ENCODE measurements at places on chromosomes 13 and 19. TPM values are rescaled to one million over a fixed set of nuclear protein-coding genes. Genes with fewer than 3 reads are reported as not detected.

Gene SLC15A1
- 2.8 TPM for total RNA-seq

Gene KASH5
- 0.14 TPM for total RNA-seq

DNA sequence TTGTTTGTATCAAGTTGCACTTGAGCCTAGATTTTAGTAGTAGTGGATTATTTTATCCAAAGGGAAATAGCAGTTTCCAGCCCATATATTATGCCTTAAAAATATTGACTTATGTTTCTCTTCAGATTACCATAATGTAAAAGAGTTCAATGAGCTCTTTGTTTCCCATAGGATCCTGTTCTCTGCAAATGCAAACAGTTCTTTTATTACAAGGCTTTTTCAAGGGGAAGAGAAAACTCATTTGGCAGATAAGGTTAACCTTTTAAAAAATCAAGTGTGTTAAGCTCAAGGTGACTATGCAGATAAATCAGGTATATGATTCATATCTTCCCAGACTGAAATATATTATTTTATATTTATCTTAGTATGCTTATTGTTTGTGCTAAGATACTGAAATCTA, 961.2 kb upstream of the SPRY2 start:
- H3K36me3 ChIP-seq, result no peaks in the 10 kb centered on the region
- no peak for DNase-seq
- no peaks in the 10 kb centered on the region for H3K27me3 ChIP-seq
- no peak overlapping the region for H3K27ac ChIP-seq
- no peak overlapping the region for H3K4me3 ChIP-seq

Gene FZR1
- 43.6 TPM for total RNA-seq

Gene SGCG
- total RNA-seq, result not detected

- peaks cover 3% of the 10 kb centered on the region for H3K27me3 ChIP-seq
- DNase-seq, result no peak
- peaks cover 27% of the 10 kb centered on the region for H3K4me1 ChIP-seq
- no peaks in the 10 kb centered on the region for H3K36me3 ChIP-seq
Measured at GRCh38 chr13:32905864-32906180, 110.4 kb upstream of the KL start.

DNA sequence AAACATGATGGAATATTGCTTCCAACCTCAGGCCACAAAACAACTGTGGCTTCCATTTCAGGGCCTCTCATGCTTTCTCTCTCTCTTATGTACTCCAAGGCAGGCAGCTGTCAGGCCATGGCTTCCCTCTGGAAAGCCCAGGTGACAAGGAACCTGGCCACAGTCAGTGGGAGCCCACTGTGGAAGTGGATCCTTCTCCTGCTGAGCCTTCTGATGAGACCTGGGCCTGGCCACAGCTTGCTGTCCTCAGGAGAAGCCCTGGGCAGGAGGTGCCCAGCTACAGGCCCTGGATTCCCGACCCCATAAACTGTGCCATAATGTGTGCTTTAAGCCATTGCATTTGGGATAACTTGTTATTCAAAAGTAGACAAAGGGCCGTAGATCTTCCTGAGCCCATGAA, 71.2 kb downstream of the SPACA7 start:
- DNase-seq, result no peak
- no peak overlapping the region for H3K27ac ChIP-seq
- H3K4me1 ChIP-seq, result peaks cover 10% of the 10 kb centered on the region
- no peak overlapping the region for H3K4me3 ChIP-seq
- peaks cover 12% of the 10 kb centered on the region for H3K27me3 ChIP-seq

DNA sequence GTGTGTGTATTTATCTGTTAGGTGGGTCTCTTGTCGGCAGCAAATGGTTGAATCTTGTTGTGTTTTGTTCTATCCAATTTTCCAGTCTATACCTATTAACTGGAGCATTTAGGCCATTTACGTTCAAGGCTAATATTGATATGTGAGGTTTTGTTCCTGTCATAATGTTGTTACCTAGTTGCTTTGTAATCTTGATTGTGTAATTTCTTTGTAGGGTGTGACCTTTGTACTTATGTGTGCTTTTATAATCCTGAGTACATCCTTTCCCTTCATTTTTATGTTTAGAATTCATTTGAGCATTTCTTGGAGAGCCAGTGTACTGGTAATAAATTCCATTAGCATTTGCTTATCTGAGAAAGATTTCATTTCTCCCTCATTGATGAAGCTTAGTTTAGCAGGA, 83.0 kb upstream of the MIR17HG start:
- no peak overlapping the region for H3K4me3 ChIP-seq
- DNase-seq, result no peak
- no peaks in the 10 kb centered on the region for H3K27me3 ChIP-seq
- no peaks in the 10 kb centered on the region for H3K4me1 ChIP-seq
- H3K27ac ChIP-seq, result no peak overlapping the region

Gene FGF22
- 1.4 TPM for total RNA-seq

Gene GGN
- 3.1 TPM for total RNA-seq

- no peaks in the 10 kb centered on the region for H3K27me3 ChIP-seq
- peak within 1 kb of the TSS; percentile 90 for H3K4me3 ChIP-seq
- DNase-seq, result peak; percentile 64
- peak within 1 kb of the TSS; percentile 98 for H3K27ac ChIP-seq
Measured at GRCh38 chr13:98576963-98577835, at the start of gene STK24. Gene STK24 (minus strand): TSS chr13:98577107. CDS start chr13:98576786, 321 bp downstream.

- H3K36me3 ChIP-seq, result no peaks in the 10 kb centered on the region
- no peak overlapping the region for H3K27ac ChIP-seq
- H3K4me1 ChIP-seq, result peaks cover 9% of the 10 kb centered on the region
- DNase-seq, result no peak
Measured at GRCh38 chr19:40216777-40217026, 1.5 kb downstream of the TTC9B start.

DNA sequence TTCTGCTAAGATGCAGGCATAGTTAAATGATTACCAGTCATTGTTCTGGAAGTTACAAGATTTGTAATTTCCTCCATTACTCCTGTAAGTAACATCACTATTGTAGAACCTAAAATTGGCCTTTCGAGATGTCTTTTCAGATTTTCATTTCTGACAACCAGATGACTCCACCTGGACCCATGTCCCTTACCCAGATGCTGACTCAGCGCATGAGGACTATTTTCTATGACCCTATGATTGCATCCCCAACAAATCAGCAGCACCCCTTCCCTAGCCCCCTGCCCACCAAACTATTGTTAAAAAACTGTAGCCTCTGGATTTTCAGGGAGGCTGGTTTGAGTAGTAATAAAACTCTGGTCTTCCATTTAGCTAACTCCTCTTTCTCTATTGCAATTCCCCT, 55.2 kb upstream of the RCBTB2 start:
- H3K27ac ChIP-seq, result no peak overlapping the region
- peaks cover 34% of the 10 kb centered on the region for H3K4me1 ChIP-seq
- DNase-seq, result no peak
- H3K36me3 ChIP-seq, result peaks cover 23% of the 10 kb centered on the region
- H3K4me3 ChIP-seq, result no peak overlapping the region
- H3K27me3 ChIP-seq, result no peaks in the 10 kb centered on the region

DNA sequence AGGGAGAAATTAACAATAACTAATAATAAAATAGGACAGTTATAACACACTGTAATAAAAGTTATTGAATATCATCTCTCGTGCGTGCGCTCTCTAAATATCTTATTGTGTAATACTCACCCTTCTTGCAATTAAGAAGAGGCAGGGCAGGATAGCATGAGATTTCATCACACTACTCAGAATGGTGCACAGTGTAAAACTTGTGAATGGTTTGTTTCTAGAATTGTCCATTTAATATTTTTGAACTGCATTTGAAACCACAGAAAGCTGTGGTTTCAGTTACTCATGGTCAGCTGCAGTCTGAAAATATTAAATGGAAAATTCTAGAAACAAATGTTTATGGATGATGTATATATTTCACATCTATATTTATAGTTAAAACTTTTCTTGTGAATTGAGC, 161.1 kb downstream of the DCT start:
- no peaks in the 10 kb centered on the region for H3K27me3 ChIP-seq
- no peak overlapping the region for H3K4me3 ChIP-seq
- no peak overlapping the region for H3K27ac ChIP-seq
- no peak for DNase-seq
- no peaks in the 10 kb centered on the region for H3K36me3 ChIP-seq
- H3K4me1 ChIP-seq, result peaks cover 10% of the 10 kb centered on the region

- no peaks in the 10 kb centered on the region for H3K36me3 ChIP-seq
- H3K27ac ChIP-seq, result no peak overlapping the region
- no peak overlapping the region for H3K4me3 ChIP-seq
- peaks cover 57% of the 10 kb centered on the region for H3K27me3 ChIP-seq
- no peaks in the 10 kb centered on the region for H3K4me1 ChIP-seq
Measured at GRCh38 chr19:39727070-39727800, 10.6 kb downstream of the CLC start.

GRCh38 chr13:77207943-77208342, 119.0 kb downstream of the MYCBP2 start:
- H3K27ac ChIP-seq, result peak overlapping the region; percentile 73
- H3K36me3 ChIP-seq, result peaks cover 23% of the 10 kb centered on the region
- H3K27me3 ChIP-seq, result no peaks in the 10 kb centered on the region
- DNase-seq, result no peak
- H3K4me3 ChIP-seq, result no peak overlapping the region

Gene CLDN10
- 29.6 TPM for total RNA-seq

- no peak overlapping the region for H3K4me3 ChIP-seq
- H3K27ac ChIP-seq, result no peak overlapping the region
- H3K27me3 ChIP-seq, result 0 out of 2 replicates have a peak, but pooled peaks cover 3% of the 10 kb centered on the region
- H3K36me3 ChIP-seq, result peaks cover 21% of the 10 kb centered on the region
- H3K4me1 ChIP-seq, result peaks cover 25% of the 10 kb centered on the region
Measured at GRCh38 chr13:63684822-63685221, 2269.2 kb upstream of the PCDH20 start.

Gene CYP2A6
- 0.25 TPM for total RNA-seq

Data from WTC11 (cell line).